ENCODE measurements at places on chromosomes 6 and 20.

DNA sequence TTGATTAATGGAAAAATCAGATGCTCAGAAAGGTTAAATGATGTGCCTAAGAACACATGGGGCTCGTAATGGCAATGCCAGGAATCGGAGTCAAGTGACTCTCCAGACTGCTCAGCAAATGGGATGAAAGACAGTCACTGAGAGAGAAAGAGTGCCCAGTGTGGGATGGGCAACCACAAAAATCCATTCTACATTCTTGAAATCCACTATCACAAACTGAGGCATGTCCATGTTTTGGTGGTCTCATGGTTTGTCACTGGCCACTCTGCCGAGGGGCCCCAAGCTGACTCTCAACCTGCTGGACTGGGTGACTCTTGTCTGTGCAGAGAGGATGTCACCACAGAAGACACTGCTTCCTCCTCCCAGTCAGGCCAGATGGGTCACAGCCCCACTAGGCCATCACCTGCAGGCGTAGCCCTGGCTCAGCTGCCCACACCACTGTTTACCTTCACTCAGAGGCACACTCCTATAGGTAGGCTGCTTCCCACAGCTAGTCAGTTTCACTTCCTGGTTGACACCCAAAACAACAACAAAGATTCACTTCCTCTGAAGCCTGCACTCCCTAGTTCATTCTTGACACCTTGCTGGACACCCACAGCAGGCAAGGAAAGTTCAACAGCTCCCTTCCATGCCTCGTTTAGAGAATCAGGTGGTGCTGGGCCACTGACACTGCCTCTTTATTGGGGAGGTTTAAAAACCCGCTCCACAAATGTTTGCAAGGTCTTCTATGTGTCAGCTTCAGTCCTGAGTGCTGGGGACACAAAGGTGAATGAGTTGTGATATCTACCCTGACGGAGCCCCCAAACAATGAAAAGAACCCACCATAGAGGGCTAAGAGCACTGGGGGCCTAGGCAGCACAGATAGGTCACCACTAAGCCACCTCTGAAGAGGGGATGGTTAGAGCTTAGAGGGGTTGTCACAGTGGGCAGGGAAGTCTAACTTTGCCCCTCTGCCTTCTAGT is 21.7 kb downstream of the MAP1LC3A start:
- DNase-seq, result no peak

GRCh38 chr20:61608275-61609085 is 356.4 kb downstream of the CDH4 start:
- DNase-seq, result no peak

DNA sequence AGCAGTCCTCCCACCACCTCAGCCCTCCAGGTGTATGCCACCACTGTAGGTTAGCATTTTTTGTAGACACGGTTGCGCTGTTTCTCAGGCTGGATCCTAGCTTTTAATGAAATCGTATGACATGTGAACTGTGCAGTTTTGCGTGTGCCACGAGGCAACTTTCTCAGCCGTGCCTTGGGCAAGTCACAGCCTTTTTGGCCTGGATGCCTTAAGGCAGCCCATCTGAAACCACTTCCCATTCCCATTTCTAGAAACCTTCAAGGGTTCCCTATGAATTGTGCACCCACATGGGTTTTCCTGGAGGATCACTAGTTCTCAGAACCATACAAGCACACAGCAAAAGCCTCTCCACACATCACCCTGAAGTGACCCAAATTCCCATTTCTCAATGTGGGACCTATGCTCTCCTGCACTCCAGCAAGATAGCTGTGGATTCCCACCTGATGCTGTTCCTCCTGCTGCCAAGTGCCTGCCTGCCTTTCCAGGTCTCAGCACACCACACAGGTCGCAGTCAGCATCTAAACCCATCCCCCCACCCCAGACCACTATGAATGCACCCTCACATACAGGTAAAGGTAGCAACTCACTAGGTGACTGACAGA is 28.9 kb downstream of the SNX5 start:
- DNase-seq, result no peak

DNA sequence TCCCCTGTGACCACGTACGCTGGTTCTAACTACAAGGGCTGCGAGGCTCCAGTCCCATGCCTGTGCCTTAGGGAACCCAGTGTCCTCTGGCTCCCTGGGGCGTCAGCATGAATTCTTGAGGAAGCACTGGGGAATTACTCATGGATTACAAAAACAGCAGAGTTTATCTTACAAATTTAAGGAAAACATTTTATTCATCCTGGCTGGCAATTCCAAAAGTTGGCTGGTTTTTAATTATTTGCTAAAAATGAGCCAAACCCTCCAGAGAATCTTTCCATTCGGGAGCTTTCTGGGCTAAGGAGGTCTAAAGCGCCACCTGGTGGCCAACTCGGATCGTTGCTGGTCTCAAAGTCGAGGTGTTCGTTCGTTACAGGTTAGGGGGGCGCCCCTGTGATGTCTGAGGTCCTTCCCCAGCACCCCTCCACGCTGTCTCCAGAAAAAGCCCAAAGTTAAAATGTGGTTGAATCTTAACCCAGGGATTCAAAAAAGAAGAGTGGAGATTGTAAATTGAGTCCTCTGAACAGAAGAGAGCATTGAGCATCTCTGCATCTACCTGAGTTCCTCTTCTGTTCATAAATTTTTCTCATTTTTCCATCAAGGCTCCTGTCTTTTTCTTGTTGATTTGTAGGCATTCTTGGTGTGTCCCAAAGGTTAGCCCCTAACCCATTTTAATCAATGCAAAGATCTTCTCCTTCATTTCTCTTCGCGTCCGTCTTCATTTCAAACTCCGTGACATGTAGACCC is 99.4 kb downstream of the BFSP1 start:
- DNase-seq, result peak; percentile 11

DNA sequence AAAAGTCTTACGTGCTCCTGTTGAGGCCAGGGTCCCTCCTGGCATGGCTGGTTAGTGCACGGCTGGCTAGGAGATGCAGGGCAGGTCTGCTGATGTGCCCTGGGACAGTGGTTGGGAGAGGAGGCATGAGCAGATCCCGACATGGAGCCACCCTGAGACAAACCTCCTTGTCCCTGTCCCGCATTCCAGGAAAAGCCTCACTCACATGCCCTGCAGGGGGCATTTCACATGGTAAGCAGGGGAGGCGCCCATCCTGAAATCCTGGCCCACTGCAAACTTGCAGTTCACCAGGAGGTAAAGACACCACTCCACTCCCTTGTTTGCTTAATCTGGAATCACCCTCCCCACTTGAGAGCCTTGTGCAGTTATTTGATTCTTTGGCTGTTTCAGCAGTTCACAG is 116.7 kb upstream of the SLC24A3 start:
- no peak for DNase-seq

DNA sequence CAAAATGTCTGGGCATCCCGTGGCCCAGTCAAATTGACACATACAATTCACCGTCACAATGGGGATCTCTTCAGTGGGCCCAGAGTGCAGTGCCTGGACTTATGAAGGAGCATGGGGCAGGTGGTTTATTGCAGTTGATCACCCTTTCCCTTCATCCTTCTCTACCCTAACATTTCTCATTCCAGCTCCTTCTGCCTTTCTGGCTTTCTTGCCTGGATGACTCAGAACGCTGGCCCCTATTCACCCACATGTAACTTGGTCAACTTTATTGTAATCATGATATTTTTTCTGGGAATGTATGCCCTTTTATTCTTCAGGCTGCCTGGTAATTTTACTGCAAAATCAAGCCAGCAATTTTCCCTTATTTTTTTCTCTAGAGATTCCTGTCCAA is 179.9 kb upstream of the DTNBP1 start:
- no peak for DNase-seq

GRCh38 chr6:147204060-147204785 is at the start of gene STXBP5:
STXBP5 (plus strand) TSS chr6:147204417; CDS start chr6:147204533, 116 bp downstream.
- DNase-seq, result peak; percentile 8

- no peak for DNase-seq
Measured at GRCh38 chr20:40865095-40865494, 163.5 kb upstream of the TOP1 start.

Data from caudate nucleus (tissue), 63 donors.